Posterior cingulate gyrus (tissue), 11 donors: ENCODE measurements at places on chromosomes 16 and 17.

- DNase-seq = no peak
These were observed 97.8 kb downstream of the NXN start for GRCh38 chr17:881778-882177.

DNA sequence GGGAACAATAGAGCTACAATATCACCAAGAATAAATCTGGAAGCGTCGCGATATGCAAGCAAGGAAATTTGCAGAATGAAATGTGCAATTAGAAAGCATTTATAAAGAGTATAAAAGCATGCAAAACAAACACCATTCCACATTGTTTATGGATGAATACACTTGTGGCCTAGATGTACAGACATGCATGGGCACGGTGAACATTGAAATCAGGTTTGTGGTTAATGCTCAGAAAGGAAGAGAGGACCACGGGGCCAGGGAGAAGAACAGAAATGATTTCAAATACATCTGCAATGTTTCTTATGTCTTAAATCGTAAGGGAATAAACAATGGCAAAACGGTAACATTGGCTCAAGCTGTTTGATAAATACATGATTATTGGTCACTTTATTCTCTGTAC, 235.9 kb downstream of the FOXL1 start:
- DNase-seq = no peak

DNA sequence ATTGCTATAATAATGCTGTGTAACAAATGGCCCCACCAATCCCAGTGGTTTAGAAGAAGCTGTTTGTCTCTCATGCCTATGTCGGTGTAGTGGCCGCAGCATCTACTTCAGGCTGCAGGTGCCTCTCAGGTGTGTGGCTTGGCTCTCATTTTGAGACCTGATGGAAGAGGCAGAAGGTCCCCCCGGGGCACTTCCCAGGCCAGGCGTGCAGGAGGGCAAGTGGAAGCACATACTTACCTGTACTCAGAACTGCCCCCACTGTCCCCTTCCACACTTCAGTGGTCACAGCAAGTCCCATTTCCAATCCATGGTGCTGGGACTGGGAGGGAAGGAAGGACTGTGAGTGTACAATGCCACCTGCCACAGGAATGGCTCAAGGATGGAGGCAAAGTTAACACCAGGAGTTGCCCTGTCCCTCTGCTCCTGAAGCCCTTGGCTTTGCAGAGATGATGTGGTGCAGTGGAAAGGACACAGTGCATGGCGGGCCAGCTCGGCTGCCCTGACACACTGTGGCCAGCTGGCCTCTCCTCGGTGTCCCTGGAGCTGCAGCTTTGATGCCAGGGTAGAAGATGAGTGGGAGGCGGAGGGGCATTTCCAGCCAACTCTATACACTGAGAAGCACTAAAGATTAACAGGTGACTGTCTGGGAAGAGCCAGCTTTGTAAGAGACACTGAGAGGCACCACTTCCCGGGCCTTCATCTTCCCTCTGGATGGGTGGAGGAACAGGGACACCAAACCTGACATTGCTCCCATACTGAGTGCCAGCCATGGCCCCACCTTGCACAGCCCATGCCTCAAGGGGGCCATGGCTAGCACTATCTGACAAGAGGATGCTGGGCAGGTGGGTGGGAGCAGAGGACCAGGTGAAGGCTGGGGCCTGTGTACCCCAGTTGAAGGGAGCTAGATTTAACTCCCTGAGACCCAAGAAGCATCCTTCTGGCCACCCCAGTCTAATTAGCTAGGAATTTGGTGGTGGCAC, 105.9 kb downstream of the METRNL start:
- DNase-seq = no peak

GRCh38 chr17:50645748-50646682, 11.3 kb downstream of the ABCC3 start:
- DNase-seq = no peak

- DNase-seq = no peak
These were observed 136.8 kb downstream of the CLEC16A start for GRCh38 chr16:11080999-11081630.

DNA sequence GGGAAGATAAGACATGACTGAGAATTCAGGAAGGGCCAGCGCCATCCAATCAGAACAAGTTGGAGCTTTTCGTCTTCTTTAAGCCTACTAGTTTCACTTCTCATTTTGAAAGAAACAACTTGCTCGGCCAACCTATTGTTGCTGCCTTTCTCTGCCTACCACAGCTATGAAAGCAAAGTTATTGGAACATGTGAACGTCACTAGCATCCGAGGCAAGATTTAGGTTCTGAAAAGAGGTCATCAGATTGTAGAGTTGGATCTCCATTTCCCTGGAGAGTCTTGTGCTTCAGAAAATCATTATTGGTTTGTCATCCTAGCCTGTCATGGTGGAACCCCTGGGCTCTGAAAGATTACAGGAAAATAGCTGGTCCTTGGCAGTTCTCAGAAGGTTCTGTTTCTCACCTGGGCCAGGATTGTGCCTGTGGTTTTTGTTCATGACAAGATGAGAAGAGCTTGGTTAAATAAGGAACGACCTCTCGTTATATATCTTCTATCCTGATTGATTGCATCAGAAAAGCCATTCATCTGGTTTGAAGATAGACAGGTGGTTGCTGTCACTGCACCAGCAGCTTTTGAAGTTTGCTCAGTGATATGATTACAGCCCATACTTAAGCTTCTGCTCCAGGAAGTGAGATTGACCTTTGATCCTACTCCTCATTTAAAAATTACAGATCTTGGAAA, 25.3 kb downstream of the CDH13 start:
- no peak for DNase-seq

DNA sequence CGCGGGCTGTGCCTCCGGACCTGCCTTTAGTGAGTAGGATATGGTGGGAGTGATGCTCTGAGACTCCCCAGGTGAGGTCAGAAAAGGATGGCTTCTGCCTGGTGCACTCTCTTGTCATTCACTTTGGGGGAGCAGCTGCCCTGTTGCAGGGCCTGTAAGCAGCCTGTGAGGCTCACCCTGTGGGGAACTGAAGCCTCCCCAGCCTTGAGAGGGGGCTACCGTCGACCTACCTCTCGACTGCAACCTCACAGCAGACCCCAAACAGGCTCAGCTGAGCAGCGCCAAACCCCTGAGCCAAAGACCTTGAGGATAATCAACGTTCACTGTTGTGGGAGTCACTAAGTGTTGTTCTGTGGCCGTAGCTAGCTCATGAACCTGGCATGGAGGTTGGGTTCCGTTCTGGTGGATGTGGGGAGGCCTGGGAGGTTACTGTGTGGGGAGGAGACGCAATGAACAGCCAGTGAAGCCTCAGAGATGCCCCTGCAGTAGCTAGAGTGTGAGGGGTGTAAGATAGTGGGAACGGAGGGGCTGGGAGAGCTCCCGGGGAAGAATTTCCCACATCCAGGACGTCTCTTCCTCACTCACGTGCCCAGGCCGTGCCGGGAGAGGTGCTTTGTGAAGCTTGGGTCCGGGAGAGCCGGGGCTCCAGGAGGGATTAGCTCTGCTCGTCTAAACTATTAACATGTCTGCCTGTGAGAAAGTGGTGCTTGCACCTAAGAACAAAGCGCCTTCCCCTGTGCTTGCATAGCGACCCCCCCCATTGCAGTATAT, 38.8 kb downstream of the METRNL start:
- peak; percentile 67 for DNase-seq

- DNase-seq = no peak
These were observed 5.7 kb upstream of the SPNS2 start for GRCh38 chr17:4492721-4493561.

GRCh38 chr16:85321509-85322271, 209.4 kb upstream of the CIBAR2 start:
- DNase-seq = peak; percentile 86

GRCh38 chr17:74995847-74996246, 8.4 kb downstream of the CDR2L start:
- DNase-seq = no peak

- DNase-seq = no peak
These were observed 114.0 kb downstream of the PRKCB start for GRCh38 chr16:23949630-23950290.

- no peak for DNase-seq
These were observed 55.0 kb downstream of the GNA13 start for GRCh38 chr17:65001409-65002045.

DNA sequence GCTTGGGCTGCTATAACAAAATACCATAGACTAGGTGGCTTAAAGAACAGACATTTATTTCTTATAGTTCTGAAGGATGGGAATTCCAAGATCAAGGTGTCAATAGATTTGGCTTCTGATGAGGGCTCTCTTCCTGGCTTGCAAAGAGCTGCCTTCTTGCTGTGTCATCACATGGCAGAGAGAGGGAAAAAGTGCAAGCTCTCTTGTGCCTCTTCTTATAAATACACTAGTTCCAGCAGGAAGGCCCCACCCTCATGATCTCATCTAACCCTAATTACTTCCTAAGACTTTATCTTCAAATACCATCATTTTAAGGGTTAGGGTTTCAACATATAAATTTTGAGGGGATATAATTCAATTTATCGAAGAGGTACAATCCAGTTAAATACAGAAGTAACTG, 30.6 kb downstream of the ABCA9 start:
- no peak for DNase-seq

DNA sequence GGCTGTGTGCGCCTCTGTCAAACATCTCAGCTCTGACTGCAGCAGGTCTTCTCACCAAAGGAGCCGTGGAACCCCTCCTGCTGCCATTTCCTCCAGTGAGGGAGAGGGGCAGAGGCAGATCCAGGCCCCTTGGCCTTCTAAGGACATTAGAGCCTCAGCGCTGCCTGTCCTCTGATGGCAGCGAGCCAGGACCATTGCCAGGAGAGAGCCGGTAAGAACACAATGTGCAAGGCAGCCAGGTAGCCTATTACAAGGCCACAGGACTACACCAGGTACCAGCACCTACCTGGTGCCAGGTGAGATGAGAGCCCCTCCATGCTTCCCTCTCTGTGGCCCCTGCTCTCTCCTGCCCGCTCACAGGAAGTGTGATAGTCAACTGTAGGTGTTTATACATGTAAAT, 11.0 kb downstream of the LRRC75A start:
- no peak for DNase-seq

DNA sequence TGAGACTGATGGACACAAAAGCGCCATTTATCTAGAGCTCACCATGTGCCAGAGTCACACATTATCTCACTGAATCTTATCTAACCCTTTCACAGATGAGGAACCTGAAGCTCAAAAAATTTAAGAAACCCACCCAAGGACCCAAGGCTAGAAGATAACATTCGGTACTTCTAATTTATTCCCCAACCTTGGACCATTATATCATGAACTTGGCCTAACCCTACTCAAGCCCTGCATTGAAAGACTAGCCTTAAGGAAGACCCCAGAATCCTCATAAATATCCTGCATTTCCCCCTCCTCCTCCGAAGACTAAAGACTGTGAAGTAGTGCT, 548 bp upstream of the DYNC1LI2 start:
- no peak for DNase-seq

DNA sequence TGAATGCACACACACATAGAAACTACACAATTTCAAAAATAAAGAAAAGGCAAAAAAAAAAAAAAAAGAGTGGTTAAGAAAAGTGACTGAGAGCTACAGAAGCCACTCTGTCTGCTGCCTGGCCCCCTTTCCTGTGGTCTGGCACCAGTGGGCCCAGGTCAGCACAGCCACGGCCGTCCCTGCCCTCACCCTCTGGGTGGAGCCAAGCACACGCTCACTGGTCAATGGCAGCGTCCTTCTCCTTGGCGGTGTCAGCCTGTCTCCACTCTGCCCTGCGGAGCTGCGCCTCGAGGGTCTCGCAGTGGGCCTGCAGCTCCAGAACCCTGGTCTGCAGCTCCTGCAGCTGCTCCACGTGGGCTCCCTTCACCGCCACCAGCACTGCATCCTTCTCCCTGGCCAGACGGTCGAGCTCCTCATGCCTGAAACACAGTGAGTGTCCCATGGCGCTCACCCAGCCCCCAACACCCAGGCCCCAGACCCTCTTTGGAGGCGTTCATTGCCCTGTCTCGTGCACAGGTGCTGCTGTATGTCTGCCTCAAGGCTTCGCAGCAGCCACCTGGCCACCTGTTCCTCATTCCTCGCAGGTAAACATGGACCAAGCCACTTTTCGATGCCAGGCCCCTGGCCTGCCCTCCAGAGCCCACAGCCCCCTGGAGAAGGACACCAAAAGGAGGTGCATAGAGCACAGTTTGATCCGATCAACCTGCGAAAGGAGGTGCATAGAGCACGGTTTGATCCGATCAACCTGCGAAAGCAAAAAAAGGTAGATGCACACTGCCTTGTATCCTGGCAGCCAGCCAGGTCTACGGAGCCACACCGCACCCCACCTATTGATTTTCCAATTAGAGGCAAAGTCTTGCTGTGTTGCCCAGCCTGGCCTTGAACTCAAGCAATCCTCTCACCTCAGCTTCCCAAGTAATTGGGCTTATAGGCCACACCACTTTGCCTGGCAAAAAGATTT, 24.4 kb downstream of the CCDC57 start:
- peak; percentile 59 for DNase-seq

DNA sequence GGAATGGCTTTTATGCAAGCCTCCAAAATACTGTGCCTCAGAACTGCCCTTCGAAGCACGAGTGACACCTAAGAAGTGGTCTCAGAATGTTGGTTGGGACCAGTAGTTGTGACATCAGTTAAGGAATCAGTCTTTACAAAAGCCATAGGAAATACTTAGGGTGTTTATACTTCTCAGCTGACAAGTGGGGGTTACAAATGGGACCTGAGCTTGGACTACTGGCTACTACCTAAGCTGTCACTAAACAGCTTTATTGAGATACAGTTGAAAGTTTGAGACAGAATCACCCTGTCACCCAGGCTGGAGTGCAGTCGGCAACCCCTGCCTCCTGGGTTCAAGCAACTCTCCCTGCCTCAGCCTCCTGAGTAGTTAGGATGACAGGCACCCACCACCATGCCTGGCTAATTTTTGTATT, 5.0 kb downstream of the RPL19 start:
- DNase-seq = no peak

DNA sequence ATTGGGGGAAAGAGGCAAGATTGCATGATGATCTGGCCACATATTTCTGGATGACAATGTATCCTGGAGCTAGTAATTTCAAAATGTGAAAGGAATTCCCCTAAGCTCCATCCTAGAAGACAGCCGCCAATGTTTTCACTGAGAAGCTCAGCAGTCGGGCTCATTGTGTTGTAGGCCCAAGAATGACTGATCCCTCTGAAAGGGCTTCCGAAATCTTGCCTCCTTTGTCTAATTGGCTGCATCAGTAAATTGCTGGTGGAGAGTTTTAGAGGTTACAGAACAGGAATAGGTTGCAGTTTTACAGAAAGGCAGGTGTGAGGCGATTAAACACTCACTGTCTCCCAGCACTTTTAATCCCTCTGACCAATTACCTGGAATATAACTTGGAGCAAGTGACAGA, 464.1 kb upstream of the SALL1 start:
- no peak for DNase-seq

GRCh38 chr17:20009052-20009301, 182 bp upstream of the SPECC1 start:
- DNase-seq = no peak
